ENCODE measurements at places on chromosomes 3 and 15. TPM values are rescaled to one million over a fixed set of nuclear protein-coding genes. Genes with fewer than 3 reads are reported as not detected.

The BNIP2 gene
- total RNA-seq = 63.9 TPM

The TGM4 gene
- total RNA-seq = 0.12 TPM

The IQCH gene
- 2.4 TPM for total RNA-seq

The GPR176 gene
- 9.4 TPM for total RNA-seq

The ITGA11 gene
- total RNA-seq = 4.5 TPM

The MSL2 gene
- 5.8 TPM for total RNA-seq

The IMP3 gene
- total RNA-seq = 125 TPM

The HIGD2B gene
- not detected for total RNA-seq

The LYZL4 gene
- not detected for total RNA-seq

The SNTN gene
- total RNA-seq = not detected

Measured in A549 treated with ZK216348 at 1 μM for 4 hours (cell line).